ENCODE measurements at places on chromosomes 7 and 10.

DNA sequence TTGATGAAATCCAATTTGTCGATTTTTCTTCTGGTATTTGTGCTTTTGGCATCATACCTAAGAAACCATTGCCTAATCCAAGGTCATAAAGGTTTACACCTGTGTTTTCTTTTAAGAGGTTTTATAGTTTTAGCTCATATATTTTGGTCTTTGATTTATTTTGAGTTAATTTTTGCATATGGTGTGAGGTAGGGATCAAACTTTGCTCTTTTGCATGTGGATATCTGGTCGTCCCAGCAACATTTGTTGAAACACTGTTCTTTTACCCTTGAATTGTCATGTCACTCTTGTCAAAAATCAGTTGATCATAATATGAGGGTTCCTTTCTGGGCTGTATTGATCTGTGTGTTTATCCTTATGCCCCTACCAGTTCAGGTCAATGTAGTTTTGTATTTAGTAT is 232.5 kb upstream of the SH2B2 start:
- DNase-seq: no peak

DNA sequence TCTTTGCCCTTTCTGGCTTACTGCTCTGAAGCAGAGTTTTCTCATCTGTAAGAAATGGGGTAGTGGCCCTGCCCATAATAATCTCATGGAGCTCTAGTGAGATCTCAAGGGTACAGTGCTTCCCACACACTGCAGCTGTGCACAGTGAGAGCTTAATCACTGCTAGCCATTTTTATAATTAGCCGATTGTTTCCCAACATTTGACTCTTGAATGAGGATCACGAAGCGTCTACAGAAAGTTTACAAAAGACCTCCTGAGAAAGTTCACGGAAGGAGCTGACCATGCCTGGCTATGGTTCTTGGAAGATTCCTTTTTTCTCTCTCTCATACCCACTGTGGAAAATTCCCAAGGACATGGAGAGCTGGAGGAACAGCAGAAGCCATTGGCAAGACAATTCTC is 70.4 kb downstream of the FAM171A1 start:
- DNase-seq: no peak

- no peak for DNase-seq
Observed at GRCh38 chr10:33897291-33897752, 562.9 kb upstream of the NRP1 start.

DNA sequence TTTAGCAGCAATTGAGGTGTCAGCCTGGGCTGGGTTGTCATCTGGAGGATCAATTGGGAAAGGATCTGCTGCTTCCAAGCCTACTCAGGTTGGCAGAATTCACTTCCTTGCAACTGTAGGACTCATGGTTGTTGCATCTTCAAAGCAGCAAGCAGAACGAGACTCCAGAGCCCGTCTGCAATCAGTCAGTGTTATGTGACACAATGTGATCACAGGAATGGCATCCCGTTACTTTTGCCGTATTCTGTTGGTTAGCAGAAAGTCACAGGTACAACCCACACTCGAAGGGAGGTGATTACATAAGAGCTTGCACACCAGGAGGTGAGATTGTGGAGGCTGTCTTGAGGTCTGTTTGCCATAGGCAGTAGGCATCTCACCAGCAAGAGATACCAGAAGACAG is 15.4 kb upstream of the LYZL1 start:
- DNase-seq: no peak

DNA sequence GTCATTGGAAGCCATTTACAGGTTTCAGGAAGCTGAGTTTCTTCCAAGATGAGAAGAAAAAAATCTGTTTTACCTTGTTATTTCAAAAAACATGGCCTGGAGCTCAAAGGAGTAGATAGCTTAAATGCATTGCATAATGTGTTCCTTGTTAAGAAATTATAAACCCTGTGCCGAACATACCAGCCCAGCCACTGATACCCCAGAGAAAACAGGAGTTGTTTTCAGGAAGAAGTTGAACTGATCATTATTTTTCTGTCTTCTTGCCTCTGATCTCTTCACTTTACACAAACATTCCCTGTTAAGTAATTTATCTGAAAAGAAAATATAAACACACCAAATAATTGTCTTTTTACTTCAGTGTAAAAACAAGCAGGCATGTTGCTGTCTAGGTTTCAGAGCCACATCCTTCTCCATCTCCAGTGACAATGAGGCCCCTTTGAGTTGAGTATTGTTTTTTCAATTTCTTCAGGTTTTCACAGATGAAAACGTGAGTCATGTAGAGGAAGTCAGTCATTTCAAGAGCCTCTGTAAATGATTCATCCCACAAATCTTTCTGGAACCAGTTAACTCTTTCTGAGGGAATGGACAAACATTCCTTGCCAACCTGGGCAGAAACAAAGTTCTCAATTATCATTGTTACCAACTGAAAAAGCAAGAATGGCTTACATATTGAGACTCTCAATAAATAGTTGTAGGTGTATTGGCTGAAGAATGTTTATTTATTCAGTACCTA is 244.2 kb downstream of the IPMK start:
- DNase-seq: no peak

- DNase-seq: no peak
Observed at GRCh38 chr7:112789453-112789816, 758 bp downstream of the TMEM168 start.

DNA sequence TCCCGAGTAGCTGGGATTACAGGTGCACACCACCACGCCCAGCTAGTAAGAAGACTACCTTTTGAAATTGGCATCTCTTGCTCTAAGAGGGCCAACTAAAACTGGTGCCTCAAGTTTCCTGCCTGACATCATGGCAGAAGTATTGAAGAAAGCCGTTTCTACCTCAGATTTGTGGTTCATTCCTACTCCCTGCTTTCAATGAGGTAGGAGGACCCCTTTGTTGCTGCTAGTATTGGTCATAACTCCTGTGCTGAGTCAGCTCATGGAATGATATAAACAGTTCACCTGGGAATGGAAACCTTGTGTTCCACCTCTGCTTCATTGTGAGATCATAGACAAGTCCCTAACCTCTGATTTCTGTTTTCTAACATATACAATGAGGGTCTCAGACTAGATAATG is 82.8 kb downstream of the CDK6 start:
- no peak for DNase-seq

DNA sequence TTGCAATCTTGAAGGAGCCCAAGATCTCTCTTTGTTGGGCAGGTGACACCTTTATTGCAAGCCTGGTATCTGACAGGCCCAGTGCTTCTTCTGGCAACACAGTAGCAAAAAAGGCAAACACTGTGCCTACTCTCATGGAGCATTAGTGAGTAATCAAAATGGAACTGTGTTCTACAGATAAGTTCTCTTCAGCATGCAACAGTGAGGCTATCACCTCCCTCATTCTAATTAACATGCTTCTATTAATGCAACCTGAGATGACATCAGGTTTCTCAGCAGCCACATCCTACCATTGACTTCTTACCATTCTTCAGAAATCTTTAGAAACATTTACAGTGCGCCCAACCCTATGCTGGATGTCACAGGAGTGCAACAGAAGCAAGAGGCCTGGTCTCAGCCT is 77.9 kb upstream of the KCNMA1 start:
- DNase-seq: no peak

GRCh38 chr7:28190077-28190710 is 9.6 kb upstream of the JAZF1 start:
- no peak for DNase-seq

GRCh38 chr7:96284835-96285234 is 37.1 kb downstream of the SLC25A13 start:
- no peak for DNase-seq

DNA sequence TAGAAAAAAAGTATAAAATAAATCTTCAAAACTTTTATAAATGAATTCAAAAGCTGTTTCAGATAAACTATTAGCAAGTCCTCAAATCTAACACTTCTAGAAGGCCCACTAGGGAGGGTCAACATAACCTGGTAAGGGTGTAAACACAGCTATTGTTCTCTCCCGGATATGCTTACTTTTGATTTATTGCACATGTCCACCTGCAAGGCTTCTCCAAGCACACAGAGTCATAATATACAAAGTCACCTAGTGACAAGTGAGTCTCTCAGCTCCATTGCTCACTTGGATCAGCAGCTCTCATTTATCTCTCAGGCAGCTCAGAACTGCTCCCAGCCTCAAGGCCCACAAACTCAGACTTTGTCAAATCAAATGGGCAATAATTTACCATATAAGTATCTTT is 44.0 kb upstream of the COL1A2 start:
- DNase-seq: no peak

DNA sequence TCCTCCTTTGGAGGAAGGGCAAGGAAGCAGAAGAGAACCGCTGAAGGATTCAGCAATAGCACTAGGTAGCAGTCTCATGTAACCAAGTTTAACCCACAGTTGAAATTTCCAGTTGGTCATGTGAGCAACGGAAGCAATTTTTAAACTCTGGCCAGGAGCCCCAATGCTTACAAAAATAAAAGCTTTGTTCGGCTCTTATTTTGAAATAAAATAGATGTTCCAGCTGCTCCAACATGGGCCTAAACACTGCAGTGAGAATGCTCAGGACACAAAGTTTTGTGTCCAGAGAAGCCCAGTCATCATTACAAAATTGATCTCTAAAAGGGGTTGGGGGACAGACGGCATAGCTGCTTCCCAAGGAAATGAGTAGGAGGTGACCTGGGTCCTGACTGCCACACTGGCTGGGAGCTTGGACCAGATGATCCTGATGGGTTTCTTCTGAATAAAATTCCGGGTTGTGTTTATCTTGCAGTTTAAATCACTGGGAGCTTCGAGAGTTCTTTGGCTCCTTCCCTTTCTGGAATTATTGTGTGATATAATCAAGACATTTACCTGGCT is 452 bp upstream of the TMEM140 start:
- no peak for DNase-seq

DNA sequence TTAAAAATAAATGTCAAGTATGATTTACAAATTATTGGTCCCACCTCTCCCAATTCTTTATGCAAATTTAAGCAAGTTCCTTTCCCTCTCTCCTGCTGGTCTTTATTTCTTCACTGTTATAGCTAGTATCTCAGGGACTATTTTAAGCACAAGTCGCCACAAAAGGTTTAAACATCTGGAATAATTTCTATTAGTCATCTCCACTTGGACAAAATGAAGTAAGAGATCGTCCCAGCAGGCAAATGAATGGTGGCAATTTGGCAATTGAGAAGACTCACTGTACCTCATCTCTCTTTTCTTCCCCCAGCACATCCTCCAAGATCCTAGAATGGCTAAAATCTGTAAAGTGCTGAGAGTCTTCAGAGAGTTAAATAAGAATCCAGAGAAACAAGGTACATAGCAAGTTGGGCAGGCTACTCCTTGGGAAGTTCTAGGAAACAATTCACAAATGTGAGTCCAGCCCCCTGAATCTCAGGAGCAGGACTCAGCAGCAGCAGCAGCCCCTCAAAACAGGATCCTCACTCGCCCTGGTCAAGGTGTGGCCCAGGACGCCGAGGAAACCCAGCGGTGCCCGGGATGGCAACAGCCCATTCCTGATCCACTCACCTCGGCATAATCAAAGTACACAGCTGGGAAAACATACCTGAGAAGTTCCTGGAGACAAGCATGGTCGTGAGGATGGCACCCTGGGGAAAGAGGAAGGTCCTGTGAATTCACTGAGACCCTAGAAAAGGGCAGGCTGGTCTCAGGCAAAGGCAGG is 30.3 kb upstream of the NDST2 start:
- no peak for DNase-seq

DNA sequence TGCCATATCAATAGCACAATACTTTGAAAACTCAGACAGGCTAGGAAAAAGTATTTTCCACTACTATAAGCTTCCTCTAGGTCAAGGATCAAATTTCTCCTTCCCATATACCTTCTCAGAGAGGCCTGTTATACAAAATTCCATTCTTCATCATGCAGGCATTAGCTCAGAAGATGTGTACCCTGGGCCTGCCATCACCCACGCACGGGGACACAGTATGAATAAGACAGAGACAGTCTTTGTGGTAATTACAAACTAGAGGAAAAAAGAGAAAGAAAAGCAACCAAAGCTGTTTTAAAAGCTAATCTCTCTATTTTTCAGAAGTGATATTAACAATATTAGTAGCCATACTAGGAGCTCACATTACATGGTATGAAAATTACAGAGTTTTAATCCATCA is 236.8 kb upstream of the AOAH start:
- no peak for DNase-seq

DNA sequence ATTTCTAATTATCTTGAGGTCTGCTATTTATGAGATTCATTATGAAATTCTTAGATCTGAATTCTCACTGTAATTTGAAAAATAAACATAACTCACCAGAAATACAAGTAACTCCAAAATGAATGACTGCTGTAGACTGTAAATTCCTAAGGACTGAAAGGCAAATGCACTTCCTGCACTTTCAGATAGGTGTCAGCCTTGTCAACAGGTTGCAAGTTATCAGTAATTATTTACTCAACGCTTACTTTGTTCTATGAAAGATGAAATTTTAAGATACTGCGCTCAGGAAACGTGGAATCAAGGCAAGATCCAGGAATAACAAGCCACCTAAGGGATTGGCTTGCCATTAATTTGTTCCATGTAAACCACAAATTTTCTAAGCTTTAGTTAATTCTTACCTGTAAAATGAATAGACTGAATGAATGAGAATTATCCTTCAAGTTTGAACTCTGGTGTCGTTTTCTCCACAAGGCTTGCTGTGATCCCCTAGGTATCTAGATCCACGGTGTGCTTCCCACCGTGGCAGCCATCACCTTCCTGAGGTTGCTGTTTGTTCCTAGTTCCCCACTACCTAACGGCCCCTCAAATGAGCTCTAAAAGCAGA is 12.6 kb downstream of the DHX32 start:
- DNase-seq: no peak

DNA sequence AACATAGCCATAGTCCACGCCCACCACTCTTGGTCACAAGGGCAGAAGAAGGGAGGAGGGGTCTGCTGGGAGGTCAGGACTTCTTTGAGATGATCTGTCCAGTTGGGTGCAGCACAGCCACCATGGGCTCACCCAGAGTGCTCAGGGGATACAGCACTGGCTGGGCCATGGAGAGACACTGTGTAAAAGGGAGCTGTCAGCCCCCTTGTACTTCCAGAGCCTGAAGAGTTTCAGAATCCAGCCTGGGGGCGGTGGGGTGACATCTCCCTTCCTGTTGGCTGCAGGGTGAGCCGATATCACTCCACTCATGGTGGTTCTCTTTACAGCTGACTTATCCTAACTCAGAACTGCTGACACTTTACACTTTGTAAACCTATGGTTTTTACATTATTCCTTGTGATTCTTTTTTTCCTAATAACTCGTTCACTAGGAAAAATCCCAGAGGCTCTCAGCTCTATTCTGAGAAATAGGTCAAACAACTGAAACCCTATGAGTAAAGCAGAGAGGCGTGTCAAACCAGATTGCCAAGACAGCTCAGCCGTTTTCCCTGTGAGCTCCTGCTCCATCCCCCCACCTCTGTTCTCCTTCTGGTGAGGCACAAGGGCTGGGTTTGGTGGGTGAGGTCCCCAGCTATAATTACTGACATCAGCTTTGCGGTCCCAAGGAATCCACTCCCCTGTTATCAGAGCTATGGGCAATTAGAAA is 3.2 kb upstream of the MRPS24 start:
- DNase-seq: no peak

DNA sequence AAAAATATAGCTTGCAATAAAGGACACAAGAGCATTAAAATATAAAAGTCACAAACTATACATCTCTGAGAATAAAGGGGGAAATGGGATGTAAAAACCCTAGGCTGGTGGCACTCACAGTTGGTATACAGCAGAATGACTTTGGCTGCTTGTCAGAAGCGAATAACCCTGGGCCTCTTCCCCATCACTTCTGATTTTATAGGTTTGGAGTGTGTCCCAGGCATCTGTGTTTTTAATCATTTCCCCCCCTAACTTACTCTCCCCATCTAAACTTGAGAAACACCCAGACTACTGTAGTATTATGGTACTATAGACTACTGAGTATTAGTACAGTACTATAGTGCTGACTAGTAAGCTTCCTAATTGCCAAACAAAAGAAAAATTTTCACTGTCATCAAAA is 1.8 kb upstream of the RPA3 start:
- DNase-seq: no peak

GRCh38 chr7:81662531-81662930 is 107.3 kb downstream of the HGF start:
- no peak for DNase-seq
